ENCODE measurements at places on chromosomes 1 and 21.

- no peak for DNase-seq
These were observed 15.6 kb upstream of the C21orf91 start for GRCh38 chr21:17834639-17835354.

DNA sequence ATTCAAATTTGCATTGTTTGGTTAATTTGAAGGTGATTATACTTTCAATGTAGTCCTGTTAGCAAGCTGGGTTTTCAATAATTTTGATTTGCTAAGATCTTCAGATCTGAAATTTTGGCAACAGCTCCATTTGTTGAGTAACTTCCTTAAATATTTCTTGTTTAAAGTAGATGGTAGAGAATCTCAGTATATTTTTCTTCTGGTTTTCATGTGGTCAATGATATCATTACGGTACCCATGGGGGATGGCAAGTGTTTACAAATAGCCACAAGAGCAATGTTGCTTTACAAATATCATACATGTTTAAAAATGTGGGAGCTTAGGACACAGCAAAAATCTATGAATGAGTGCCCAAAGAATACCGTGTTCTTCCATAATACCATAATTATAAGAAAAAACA lies 175.9 kb downstream of the IFI44 start:
- no peak for DNase-seq

DNA sequence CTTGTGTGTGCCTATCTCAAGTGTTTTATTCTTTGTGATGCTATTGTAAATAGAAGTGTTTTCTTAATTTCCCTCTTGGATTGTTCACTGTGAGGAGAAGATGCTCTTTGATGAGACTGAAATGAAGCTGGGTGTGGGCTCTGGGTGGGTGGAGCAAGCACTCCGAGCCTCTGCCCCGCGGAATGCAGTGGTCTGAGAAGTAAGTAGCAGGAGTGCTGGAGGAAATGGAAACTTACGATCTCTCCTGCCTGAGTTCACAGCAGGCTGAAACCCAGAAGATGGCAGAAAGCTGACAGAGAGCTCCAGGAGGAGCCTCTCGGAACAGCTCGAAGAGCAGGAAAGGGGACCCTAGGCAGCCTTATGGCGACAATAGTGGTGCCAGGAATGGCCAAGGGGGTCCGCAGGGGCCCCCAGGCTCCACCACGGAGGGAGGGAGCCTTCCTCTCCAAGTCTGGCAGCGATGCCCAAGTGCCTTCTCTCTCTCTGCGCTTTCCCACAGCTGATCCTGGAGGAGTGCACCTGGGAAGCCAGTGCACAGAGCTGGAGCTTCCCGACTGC lies 126.8 kb upstream of the COL6A1 start:
- DNase-seq = no peak

DNA sequence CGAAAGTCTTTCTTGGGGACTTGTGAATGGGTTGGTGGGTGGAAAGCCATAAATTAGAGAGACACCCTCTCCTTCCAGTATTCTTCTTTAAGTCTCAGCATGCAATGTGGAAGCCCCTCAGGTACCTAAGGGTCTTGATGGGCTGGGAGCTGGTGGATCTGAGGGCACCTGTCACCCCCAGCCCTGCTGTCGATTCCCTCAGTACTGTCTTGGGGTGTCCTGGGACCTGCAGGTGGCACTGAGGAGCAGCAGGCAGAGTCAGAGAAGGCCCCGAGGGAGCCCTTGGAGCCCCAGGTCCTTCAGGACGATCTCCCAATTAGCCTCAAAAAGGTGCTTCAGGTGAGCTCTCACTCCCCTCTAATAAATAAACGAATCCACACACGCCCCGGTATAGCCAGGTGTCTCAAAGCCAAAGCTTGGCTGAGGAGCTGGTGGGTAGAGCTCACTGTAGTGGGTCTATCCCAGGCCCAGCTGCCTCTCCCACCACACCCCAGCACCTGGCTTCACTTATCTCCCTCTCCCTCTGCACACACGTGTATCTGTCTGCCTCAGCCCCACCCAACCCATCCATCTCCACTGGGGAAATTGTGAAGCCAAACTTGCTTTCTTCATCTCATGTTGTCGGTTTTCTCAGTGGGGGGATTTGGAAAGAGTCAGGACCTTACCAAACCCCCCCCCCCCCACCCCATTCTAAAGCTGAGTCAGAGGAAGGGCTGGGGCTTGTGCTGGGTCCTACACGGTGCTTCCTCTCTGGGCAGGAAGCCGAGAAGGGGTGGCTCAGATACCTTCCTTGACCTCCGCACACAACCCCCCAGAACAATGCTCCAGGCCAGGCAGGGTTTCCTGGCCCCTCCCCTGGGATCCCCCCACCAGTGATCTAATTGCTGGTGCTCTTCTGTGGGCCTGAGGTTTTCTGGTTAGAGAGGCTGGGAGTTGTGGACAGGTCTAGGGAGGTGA lies 1.6 kb downstream of the ADAM15 start:
- peak; percentile 32 for DNase-seq

DNA sequence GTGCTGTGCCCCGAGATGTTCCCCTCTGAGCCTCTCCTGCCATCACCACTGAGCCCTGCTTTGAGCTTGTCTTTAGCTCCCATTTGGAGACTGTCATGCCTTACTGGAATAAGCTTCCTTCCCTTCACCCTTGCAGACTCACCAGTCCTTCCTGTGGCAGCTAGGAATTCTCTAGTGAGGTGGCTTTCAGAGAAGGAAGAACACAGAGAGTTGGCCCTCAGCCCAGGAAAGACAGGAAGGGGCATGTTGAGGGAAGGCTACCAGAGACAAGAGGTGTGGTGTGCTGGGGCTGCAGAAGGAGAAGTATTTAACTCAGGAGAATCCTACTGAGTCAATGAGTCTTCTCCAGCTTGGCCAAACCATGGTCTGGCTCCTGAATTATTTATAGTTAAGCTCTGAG lies 76.3 kb downstream of the UCK2 start:
- DNase-seq = no peak

DNA sequence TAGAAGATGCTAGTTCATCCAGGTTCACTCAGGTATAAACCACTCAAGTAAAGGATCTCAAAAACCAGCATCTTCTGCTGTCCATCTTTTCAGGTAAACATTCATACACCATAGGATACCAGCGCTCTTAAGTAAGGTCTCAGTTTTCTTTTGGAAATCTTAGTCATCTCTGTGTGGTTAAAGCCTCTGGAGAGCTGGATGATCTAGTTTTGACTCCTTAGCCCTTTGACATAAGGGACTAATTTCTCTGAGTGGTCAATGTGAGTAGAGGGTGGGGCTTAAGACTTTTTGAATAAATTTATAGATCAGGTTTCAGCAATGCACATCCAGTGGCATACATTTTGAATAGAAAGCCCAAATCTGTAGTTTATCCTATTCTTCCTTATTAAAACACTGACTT lies 92.3 kb downstream of the CTH start:
- no peak for DNase-seq
